ENCODE measurements at places on chromosomes 3 and 15.

- DNase-seq: no peak
Observed at GRCh38 chr15:101135532-101136166, 116.2 kb downstream of the CHSY1 start.

DNA sequence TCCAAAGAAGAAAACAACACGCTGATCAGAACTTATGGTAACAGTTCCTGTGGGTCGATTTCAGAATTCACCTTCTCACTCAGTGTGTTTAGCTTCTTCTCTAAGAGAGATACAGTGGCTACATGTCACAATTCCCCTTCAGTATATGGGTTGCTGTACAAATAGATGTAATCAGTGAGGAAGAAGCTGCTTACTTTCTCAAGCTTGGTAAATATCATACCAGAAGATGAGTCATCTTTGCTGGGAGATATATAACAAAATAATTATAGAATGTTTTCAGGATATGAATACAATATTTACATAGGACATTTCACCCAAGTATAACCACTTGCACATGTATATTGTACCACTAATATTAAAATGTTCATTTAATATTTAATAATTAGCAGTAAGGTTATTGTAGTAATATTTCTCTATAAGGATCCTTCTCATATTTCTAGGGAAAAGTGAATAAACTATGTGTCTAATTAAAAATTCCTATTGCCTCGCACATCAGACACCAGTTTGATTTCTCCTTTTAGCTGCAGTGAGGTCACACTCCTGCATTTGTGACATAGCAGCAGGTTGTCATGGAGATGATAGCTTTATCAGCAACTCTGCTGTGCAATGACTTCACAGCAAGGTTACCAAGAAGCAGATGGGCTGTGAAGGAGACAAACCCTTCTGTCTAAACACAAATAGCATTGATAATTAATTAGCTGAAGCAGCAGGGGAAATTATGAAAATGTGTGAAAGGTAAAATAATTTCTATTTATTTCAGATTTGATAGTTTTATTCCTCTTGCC lies 211.4 kb downstream of the TUSC7 start:
- no peak for DNase-seq

GRCh38 chr3:172138792-172139507 lies 99.6 kb downstream of the FNDC3B start:
- DNase-seq: no peak

DNA sequence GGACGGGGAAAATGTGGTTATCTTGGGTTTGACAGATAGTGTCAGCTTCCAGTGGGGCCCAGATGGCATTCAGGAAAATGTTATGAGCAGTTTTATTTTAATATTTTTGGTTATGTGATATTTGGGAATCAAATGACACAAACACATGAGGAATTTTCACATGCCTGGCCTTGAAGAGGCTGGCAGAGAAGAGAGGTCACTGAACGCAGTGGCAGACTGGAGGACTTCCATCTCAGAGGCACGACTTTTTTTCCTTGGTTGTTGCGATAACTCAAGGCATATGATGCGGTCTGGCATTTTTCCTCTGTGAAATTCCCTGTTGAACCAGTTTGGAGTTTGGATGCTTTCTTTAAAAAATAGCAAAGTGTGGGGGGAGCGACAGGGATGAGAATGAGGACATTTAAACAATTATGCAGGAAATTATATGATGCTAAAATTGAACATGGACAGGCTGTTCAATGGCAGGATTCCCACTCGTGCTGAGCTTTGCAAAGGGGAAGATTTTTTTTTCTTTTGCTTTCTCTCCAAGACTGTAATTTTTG lies 36.9 kb upstream of the ARPP21 start:
- no peak for DNase-seq

GRCh38 chr15:50911001-50911400 lies 2.5 kb downstream of the AP4E1 start:
- DNase-seq: no peak

- DNase-seq: no peak
Observed at GRCh38 chr3:105526360-105527111, 159.8 kb downstream of the ALCAM start.

DNA sequence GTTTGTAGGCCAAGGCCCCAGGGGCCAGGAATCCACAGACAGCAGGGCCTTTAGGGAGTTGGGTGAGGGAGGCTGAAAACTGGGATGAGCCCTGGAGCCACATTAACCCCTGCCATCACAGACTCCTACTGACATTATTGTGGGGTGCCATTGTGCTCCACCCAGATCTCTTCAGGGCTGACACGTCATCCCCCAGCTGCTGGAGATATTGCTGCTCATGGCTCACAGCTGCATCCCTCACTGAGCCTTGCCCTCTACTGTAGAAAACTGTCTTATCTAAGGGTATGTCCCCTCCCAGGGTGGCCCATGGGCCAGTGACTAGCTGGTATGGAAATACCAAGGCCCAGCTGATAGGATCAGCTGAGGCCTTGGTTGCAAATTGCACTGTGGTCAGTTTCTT lies 87.3 kb upstream of the PRR23C start:
- DNase-seq: no peak

GRCh38 chr3:14460342-14461005 lies 58.1 kb downstream of the SLC6A6 start:
- DNase-seq: no peak

DNA sequence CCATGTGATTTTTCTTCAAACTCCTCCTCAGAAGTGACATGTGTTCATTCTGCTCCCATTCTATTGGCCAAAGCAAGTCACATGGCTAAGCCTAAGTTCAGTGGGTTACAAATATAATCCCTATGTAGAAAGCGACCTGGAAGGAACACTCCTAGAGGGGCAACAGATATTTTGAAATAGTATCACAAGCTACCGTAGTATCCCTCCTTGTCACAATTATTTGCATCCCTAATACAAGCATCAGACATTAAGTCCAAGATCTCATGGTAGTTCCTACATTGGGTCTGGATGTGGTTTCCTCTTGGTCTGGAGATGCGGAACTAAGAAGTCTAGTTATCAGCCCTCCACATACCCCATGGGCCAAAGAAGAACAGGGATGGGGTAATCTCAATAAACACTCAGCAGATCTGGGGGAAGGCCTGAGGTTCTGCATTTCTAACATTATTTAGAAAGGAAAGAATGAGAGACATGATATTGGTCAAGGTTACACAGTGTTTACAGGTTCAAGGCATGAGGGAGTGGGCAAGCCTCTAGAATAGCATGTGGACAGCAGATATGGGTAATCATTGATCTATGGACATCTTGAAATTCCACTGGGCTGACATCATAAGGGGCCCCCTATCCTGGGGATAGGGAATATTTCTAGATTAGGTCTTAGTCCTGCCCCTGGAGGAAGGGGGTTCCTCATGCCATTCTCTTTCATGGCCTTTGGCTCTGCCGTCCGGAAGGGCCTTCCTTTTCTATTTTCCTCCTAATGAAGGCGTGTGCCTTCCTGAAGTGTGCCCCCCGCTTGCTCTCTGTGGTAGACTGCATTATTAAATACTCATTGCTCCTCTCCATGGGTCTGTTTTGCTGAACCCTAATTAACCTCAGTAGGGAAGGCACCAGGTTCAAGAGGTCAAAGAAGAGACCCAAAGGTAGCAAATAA lies 17.8 kb upstream of the ABHD2 start:
- DNase-seq: no peak

DNA sequence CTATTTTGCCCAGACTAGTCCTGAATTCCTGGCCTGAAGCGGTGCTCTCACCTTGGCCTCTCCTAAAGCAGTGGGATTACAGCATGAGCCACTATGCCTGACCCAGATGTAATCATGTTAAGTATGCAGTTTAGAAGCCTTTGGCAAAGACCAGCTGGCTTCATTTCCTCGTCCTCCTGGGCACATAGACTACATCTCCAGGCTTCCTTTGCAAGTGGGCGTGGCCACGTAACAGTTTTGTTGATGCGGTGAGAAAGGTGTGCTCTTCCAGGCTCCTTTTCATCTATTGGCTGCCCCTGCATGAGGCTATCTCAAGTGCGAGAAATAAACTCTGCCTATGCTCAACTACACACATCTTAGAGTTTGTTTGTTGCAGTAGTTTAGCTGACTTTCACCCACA lies 13.0 kb downstream of the SV2B start:
- no peak for DNase-seq

DNA sequence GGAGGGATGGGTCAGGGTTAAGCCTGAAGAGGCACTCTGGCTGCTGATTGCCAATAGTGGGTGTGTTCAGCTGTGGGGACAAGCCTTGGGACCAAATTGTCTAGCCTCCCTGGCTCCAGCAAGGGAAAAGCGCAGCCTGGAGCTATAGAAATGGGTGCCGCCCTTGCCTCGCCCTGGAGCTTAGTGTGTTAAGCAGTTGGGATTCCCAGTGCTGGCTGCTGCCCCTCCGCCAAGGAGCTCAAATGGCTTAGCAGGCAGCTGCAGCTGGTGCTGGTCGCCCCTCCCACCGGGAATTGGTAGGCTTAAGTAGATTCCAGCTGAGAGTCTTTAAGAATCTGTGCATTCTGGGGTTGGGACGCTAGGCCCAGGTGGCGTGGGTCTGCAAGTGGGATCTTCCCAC lies 662.9 kb upstream of the TBL1XR1 start:
- DNase-seq: no peak

DNA sequence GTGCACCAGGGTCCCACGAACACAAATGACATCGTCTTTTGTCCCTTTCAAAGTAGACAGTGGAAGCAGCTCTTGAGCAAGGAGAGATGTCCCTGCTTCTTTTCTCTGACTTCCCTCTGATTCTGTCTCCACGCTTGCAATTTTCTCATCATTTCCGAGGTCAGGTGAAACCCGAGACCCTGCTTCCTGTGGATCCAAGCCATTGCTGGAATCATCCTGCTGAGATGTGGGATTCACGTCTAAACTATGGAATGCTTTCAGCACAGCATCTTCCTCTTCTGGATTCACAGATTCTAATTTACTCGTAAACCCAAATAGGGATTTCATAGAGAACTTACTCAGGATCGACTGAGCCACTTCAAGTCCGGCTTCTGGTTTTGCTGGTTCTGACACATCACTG lies 127.1 kb downstream of the FMN1 start:
- no peak for DNase-seq

- DNase-seq: no peak
Observed at GRCh38 chr3:74344865-74345440, 269.5 kb downstream of the CNTN3 start.

GRCh38 chr3:27485866-27486265 lies 1.7 kb upstream of the SLC4A7 start:
- no peak for DNase-seq

GRCh38 chr3:40753951-40754350 lies 229.2 kb downstream of the ZNF621 start:
- no peak for DNase-seq

GRCh38 chr3:111741181-111741580 lies 117.9 kb upstream of the PHLDB2 start:
- DNase-seq: no peak

DNA sequence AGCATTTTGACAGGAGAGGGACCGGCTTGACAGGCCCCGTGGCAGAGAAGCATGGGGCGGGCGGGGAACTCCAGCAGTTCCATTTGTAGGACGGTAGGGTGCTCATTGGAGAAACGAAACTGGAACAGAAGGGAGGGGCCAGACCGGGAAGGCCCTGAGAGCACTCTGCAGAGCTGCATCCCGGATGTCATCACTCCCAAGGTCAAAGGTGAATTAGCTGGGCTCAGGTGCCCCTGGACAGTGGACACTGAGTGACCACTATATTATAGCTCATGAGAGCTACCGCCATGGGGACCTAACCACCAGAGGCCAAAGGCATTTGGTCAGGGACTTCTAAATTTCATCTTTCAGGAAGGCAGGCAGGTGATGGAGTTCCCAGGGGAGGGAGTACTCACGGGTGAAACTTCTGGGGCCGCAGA lies 7.3 kb downstream of the CSRNP1 start:
- no peak for DNase-seq

DNA sequence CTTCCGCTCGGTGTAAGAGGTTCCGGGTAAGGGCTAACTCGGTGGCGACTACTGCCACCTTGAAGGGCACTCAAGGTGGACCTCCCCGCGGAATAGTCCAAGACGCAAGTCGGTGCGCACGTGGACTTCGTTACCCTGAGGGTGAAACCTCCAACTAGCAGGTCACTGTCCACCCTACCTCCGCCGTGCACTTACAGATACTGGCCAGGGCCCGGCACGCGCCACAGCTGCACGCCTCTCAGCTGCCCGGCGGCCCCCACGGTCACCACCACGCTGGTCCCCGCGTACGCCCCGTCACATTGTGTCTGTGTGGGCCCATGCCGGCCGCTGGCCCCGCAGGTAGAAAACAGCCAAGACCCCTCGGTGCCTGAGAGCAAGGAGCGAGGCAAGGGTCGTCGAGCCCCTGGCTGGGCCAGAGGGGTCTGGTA lies 1.1 kb downstream of the LTK start:
- no peak for DNase-seq

DNA sequence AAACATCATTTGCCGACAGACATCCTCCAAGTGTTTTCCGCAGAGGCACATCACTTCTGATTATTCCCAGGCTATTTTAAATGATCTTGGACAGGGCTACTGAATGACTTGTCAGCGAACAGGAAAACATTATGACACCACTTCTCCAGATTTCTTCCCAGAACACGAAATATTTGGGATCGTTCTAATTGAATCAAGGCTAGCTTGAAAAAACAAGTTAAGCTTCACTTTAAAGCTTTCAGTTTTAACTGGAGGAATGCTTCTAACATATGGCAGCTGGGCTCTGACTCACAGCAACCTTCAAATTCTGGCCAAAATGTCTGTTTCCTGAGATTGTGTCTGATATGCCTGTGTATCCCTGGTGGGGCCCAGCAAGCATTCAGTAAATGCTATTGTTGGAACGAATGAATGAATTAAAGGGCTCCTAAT lies 127.0 kb upstream of the ICE2 start:
- no peak for DNase-seq

DNA sequence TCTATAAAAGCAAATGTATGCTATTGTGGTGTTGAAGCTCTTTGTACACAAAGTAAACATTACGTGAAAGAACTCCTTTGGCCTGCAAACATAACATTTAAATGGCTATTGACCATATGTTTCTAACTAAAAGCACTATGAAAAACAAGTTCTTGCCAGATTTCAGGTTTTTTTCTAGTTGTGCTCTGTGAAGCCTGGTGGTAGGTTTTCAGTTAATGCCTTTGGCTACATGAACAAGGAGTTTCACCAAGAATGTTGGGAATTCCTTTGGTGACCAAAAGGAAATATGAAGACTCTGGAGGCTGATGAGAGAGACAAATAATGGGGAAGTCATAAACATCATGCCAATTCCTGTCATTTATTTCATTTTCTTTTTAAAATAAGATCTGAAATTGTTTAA lies 66.0 kb downstream of the RBMS3 start:
- no peak for DNase-seq

GRCh38 chr3:14128724-14129123 lies 3.9 kb downstream of the TMEM43 start:
- no peak for DNase-seq

DNA sequence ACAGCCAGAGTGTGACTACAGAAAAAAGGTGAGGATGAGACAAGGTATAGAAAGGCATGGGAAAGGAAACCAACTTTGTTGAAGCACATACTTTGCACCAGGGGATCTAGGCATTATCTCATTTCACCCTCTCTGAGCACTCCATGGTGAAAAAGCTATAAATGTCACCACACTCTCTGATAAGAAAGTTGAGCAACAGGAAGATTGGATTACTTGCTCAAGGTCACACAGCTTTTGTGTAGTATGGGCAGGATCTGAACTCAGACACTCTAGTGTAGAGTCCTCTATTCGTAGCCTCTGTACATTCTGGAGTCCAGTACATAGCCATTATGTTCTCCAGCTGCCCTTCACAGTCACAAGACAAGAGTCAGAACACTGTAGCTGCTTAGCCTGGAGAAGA lies 163.4 kb upstream of the SEMA6D start:
- DNase-seq: no peak

- DNase-seq: no peak
Observed at GRCh38 chr3:142863010-142863817, 25.7 kb downstream of the PCOLCE2 start.

- no peak for DNase-seq
Observed at GRCh38 chr3:45968706-45969105, 25.4 kb downstream of the CXCR6 start.

GRCh38 chr3:112382543-112383160 lies 49.7 kb downstream of the CD200 start:
- no peak for DNase-seq
